ENCODE measurements at places on chromosomes 5 and 9.

DNA sequence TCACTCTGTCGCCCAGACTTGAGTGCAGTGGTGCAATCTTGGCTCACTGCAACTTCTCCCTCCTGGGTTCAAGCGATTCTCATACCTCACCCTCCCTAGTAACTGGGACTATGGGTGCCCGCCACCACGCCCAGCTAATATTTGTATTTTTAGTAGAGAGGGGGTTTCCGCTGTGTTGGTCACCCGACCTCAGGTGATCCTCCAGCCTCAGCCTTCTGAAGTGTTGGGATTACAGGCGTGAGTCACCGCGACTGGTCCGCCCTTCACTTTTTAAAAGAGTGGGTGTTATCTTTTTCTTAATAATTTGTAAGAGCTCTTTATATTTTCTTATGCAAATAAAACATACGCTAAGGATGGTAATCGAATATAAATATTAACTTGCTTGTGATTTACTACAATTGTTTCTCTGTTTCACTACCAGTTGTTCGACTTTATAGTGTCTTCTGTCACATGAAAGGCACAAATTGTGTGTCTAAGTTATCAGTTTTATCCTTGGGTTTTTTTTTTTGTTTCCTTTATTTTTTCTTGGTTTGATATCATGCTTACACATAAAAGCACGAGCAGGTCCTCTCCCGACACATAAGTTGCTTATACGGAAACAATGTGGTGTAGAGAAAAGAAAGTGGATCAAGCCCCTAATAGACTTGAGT, 1.9 kb upstream of the GPBP1 start:
- DNase-seq: no peak

DNA sequence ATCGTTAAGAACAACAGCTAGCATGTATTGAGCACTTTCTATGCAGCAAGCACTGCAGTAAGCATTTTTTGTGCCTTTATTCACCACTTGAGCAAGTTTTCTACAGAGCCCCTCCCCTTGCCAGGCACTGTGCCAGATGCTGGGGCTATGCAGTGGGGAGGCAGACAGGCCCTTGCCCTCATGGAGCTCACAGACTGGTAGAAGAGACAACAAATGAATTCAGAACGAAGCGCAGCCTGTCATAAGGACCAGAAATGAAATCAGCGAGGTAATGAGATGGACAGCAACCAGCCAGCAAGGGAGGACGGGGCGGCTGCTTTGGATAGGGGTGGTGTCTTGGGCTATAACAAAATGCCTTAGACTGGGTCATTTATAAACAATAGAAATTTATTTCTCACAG, 68.8 kb downstream of the C9orf50 start:
- no peak for DNase-seq

- no peak for DNase-seq
Observed at GRCh38 chr5:102231693-102232619, 64.1 kb downstream of the SLCO4C1 start.

DNA sequence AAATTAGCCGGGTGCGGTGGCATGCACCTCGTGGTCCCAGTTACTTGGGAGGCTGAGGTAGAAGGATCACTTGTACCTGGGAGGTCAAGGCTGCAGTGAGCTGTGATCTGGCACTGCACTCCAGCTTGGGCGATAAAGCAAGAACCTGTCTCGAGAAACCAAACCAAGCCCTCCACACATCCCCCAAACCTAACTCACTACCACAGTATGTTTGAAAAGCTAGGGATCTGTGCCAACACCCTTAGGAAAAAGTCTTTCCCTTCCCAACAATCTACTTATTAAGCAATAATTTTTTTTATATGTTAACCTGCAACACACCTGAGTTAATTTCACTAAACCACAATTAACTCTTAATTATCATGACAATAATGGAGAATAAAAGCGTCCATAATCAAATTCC, 2.2 kb downstream of the UBTD2 start:
- DNase-seq: no peak

DNA sequence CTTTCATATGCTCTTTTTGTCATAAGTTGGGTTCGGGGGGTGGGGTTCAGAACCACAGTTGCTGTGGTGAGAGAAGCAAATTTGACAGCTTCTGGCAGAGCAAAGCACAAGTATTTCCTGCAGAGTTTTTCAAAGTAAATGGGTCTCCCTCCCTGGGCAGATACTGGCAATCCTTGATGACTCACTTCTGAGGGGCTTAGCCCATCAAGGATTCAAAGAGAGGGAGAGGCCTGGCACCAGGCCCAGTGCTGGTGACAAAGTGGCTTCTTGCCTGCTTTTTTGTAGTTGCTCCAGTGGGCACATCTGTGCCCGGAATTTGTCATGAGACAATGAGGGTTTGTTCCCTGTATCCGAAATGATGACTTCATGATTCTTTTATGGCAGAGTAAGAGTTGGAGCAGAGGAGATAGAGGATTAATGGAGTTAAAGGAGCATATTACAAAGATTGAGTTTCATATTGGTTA, 46.6 kb upstream of the TNC start:
- DNase-seq: no peak

GRCh38 chr9:129145841-129146292, 32.2 kb downstream of the IER5L start:
- DNase-seq: no peak

GRCh38 chr9:81456431-81457006, 232.8 kb downstream of the TLE1 start:
- no peak for DNase-seq

GRCh38 chr9:73613092-73613701, 461.5 kb downstream of the ANXA1 start:
- DNase-seq: no peak

DNA sequence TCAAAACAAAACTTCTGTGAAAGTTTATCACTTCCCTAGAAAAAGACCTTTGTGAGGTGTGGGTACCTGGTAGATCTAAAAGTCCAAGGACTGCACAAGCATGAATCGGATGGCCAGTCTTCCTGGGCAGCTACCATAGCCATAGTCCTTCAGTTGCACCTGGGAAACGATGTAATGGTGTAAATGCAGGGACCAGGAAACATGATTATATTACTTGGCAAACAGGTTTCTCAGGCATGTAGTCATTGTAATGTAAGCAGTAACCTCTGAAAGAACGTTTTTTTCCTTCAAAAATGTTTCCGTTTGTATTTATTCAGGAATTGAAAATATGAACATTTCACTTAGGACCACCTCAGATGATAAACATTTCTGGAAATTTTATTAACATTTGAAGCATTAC, 433.4 kb downstream of the DTWD2 start:
- no peak for DNase-seq

DNA sequence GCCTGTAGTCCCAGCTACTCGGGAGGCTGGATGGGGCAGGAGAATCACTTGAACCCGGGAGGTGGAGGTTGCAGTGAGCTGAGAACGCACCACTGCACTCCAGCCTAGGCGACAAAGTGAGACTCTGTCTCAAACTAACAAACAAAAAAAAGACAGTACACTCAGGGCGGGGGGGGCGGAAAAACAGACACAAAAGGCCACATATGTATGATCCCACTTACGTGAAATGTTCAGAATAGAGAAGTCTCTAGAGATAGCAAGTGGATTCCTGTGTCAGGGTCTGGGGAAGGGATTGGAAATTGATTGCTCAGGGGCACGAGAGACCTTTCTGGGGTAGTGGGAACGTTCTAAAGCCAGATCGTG, 9.0 kb upstream of the LCN1 start:
- DNase-seq: no peak

DNA sequence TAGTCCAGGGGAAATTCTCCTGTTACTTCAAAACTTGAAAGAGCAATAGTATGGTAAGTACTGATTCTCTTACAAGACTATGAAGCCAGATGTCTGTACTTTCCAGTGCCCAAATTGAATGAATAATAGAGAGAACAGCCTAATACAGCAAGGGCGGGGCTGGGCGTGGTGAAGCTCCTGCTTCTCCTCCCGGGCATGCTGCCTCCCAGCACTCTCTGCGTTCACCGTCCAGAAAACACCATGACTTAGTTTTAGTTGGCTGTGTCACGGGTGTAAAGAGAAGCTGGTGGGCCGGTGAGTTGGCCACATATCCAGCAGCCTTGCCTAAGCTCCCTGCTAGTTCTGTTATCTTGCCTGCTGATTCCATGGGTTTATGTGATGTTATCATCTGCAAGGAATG, 40.7 kb upstream of the ADAMTS2 start:
- DNase-seq: no peak

GRCh38 chr5:61933787-61934626, 372.0 kb upstream of the KIF2A start:
- DNase-seq: no peak

DNA sequence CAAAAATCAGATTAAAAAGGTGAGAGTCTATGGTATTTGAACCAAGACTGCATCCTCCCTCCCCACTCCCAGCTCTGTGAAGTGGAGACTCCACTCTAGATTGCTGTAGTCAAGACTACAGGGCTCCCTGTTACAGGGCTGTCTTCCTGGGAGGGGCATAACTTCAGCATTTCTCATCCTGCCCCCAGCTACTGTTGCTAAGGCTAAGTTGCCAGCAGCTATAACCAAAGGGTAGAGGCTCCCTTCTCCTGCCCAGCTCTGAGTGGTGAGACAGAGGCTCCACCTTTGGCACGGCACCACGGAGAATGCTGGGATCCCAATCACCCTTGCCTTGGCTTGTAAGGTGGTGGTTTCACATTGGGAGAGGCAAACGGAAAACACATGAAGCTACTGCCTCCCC, 39.2 kb upstream of the GCNT4 start:
- no peak for DNase-seq

DNA sequence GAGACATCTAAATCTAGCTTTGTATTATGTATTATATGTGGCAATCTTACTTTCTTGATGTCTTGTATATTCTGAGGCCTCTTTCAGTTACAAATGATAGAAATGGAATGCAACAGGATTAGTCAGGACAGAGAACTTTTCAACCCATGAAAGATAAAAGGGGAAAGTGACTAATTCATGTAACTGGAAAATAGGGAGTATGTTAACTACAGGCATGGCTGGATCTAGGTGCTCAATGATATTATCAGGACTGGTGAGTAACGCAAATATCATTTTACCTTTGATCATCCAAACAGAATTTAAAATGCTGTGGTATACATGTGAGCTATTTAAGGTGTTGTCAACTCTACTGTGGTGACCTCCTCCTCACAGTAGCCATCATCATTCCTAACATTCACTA, 215.7 kb upstream of the GLRA1 start:
- no peak for DNase-seq

DNA sequence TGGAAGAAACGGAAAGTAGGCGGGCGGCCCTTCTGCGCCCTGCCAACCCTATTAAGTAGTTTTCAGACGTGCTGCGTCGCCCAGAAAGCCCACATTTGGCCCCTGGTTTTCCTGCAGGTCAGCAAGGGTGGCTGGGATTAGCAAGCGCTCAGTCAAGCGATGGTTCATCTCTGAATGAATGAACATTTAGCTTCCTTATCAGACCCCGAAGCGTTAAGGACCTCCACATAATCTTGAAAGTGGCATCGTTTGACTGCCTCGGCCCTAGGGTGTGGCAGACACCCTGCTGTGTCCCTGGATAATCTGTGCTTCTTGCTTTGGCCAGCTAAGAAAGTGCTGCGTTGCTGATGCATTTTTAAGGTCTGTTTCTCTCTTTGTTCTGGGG, 684 bp downstream of the TOR1B start:
- DNase-seq: no peak

GRCh38 chr9:79623799-79624721, 52.3 kb downstream of the TLE4 start:
- DNase-seq: no peak

- DNase-seq: no peak
Observed at GRCh38 chr9:92055624-92056023, 59.6 kb downstream of the SPTLC1 start.

GRCh38 chr5:36880761-36881160, 4.2 kb downstream of the NIPBL start:
- DNase-seq: no peak

GRCh38 chr5:149221326-149221725, 50.3 kb upstream of the AFAP1L1 start:
- DNase-seq: no peak

GRCh38 chr5:168691891-168692290, 112.7 kb upstream of the PANK3 start:
- no peak for DNase-seq

DNA sequence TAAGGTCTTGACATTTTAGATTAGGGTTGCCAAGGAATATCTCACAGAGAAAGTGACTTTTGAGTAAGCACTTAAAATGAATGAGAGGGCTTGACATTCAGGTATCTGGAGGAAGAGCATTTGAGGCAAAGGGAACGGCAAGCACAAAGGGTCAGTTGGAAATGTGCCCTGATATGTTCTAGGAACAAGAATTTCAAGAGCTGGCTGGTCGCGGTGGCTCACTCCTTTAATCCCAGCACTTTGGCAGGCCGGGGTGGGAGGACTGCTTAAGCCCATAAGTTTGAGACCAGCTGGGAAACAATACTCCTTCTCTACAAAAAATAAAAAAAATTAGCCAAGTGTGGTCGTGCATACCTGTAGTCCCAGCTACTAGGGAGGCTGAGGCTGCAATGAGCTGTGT, 16.5 kb downstream of the KIAA1958 start:
- no peak for DNase-seq

DNA sequence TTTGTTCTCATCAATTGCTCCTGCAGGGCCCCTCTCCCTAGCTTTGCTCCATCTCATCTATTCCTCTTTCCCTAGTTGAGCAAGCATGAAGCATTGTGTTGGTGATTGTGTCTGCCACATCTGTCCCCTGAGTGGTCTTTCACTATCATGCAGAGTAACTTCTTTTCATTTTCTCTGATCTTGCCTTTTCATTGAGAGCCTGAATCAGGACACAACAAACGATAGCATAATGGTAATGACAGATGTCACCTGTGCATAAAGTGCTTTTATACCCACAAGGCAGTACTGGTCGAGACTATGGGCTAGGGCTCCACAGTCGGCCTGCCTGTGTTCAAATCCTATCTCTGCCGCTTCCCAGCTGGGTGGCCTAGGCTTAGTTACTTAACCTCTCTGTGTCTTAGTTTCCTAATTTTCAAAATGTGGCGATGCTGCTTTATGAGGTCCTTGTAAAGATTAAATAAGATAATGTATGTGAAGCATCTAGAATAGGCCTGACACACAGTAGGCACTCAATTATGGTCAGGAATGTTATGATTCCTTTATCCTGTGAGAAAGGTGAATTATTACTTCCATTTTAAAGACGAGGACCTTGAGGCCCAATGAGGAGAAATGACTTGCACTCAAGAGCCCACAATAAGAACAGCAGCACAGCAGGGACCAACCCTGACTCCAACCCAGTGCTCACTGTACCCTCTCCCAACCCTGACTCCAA, 137.1 kb upstream of the ZNF618 start:
- no peak for DNase-seq

All from cortex of kidney (tissue), 1 donor.